ENCODE measurements at places on chromosomes 11 and 22. TPM values are rescaled to one million over a fixed set of nuclear protein-coding genes. Genes with fewer than 3 reads are reported as not detected.

Gene MRPL16
- 33.5 TPM for total RNA-seq

Gene TUB
- 0.98 TPM for total RNA-seq

Gene OR52B2
- not detected for total RNA-seq

Gene LSP1
- total RNA-seq, result 7.7 TPM

Gene PHLDA2
- 0.23 TPM for total RNA-seq

Gene PGM2L1
- total RNA-seq, result 1.3 TPM

Gene SAA1
- 20.4 TPM for total RNA-seq

Gene SMCO4
- 36.4 TPM for total RNA-seq

DNA sequence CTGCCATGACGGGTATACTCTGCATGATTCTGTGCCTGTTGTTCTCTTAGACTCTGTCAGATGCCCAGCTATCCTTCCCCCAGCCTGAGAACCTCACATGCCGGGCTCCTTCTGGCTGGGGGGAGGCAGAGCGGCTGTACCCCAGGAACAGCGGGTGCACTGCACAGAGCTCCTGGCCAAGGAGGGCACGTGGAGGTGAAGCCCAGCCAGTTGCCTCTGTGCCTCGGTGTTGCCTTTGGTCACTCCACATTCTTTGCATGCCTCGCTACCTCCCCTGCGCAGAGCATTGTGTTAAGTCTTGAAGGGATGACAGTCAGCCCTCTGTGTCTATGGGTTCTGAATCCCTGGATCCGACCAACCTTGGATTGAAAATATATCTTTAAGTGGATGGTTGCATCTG lies 77.7 kb downstream of the FEZ1 start:
- DNase-seq, result no peak

- no peak for DNase-seq
These were observed 131.1 kb downstream of the RASSF10 start for GRCh38 chr11:13140028-13140870.

DNA sequence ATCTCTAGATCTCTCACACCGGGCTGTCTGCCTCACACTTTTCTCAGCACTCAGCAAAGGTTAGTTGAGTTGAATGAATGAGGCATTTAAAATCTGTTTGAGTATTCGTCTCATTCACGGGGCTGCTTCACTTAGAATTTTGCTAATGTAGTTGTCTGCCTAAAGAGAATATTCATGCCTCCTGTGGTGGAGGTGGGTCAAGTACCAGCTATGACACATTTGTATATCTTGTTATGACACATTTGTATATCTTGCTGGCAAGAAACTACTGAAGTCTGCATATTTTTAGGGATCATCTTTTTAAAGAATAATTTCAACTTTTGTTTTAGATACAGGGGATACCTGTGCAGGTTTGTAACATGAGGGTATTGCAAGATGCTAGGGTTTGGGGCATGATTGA lies 43.1 kb downstream of the LDLRAD3 start:
- DNase-seq, result no peak

- DNase-seq, result no peak
These were observed 57.9 kb downstream of the NECTIN1 start for GRCh38 chr11:119671051-119671450.

GRCh38 chr22:50729391-50730012 lies 8.5 kb upstream of the ACR start:
- DNase-seq, result no peak

DNA sequence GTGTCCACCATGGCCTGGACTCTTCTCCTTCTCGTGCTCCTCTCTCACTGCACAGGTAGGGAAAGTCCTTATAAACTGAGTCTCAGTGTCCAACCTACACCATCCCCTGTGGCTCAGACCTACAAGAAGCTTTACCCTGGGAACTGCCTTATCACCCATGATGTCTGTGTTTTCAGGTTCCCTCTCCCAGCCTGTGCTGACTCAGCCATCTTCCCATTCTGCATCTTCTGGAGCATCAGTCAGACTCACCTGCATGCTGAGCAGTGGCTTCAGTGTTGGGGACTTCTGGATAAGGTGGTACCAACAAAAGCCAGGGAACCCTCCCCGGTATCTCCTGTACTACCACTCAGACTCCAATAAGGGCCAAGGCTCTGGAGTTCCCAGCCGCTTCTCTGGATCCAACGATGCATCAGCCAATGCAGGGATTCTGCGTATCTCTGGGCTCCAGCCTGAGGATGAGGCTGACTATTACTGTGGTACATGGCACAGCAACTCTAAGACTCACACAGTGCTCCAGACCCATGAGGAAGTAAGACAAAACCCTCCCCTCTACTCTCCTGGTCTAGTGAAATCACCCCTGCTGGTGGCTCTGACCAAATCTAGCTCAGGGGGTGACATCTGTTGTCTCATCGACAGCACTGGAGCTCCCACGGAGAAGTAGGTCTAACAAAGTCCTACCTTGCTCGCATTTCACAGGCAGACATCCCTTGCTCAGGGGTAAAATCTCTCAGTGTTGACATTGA lies 74.3 kb downstream of the VPREB1 start:
- DNase-seq, result no peak

- DNase-seq, result no peak
These were observed 244.6 kb downstream of the AASDHPPT start for GRCh38 chr11:106322106-106322505.

- DNase-seq, result no peak
These were observed 102.9 kb upstream of the PLET1 start for GRCh38 chr11:112363527-112363926.

DNA sequence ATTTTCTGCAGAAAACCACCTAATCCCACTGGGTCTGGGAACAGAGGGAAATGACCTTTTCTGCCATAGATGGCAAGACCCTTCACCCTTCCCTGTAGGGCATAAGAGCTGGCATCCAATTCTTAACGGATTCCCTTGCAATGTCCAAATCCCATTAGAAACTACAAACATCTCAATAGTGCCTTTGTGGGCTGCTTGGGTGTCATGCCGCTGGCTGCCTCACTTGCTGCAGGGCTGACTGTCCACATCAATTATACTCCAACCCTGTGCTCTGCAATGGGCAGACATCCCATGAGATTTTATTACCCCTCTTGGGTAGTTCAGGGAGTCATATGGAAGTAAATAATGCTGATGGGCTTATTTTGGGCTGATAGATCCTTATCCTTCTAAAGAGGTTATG lies 7.3 kb downstream of the GRAP2 start:
- no peak for DNase-seq

DNA sequence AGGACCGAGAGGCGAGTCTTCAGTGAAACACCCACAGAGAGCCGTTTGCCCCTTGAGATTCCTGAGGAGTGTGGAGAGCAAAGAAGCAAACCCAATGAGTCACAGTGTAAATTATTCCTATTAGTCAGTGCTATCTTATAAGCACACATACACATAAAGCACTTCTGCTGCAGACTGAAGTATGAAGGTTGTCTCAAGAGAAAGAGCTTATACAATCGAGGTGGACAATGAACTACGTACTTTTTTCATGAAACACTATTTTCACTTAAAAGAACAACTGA lies 37.3 kb downstream of the GALNT18 start:
- no peak for DNase-seq

- no peak for DNase-seq
These were observed 55.1 kb downstream of the KIAA1671 start for GRCh38 chr22:25007444-25008106.

DNA sequence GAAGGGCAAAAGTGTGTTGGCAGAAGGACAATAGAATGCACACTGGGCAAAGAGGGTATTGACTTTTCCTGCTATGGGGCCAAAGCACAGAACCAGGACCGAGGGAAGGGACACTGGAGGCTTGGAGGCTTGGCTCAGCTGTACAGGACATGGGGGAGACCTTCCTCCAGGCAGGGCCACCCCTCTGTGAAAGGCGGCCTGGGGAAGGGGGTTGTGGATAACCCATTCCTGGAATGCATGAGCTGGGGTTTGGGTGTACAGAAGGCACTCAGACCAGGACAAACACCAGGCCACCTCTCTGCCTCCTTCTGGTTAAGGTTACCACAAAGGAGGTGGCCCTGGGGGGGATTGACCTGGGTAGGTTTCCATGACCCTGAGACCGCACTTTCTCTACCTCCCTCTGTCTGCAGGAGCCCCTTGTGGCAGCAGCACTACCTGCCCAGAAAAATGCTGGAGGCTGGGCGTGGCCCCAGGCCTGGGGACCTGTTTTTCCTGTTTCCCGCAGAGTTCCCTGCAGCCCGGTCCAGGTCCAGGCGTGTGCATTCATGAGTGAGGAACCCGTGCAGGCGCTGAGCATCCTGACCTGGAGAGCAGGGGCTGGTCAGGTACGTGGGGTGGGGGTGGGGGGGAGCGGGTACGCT lies 9.6 kb downstream of the P2RY2 start:
- DNase-seq, result no peak

GRCh38 chr11:24295360-24295759 lies 201.5 kb upstream of the LUZP2 start:
- no peak for DNase-seq

DNA sequence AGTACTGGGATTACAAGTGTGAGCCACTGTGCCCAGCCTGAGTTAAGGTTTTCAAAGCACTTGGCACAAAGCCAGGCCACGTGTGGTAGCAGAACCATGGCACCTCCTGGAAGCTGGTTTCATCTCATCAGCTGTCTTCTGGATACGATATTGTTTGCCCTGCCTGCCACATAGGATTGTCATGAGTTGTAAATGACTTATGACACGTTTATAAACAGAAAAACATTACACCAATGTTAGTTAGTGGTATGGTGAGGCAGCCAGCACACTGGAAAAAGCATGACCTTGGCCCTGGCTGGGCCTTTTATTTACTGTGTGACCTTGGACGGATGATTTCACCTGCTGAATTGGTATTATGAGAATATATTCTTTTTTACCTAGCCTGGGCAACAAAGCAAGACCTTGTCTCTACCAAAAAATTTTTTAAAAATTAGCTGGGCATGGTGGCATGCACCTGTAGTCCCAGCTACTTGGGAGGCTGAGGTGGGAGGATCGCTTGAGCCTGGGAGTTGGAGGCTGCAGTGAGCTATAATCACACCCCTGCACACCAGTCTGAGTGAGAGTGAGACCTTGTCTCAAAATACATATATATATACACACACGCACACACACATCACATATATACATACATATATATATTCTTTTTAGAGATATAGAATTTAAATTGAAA lies 24.0 kb upstream of the MYH9 start:
- no peak for DNase-seq

DNA sequence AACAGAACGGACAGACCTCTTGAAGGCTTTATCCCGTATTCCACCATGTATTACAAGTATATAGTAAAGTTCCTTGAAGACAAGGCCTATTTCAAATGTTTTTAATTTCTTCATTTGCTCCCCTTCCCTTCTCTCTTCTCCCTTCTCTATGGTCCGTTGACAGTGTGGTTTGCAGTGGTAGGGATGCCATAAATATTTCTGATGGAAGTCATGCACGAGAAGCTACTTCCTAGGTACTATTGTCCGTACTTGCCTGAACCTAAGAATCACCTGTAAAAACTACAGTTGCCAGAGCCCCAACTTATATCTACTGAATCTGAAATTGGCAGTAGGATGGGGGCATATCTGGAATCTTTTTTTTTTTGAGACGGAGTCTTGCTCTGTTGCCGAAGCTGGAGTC lies 2.8 kb downstream of the PISD start:
- no peak for DNase-seq
